ENCODE measurements at places on chromosomes 6 and 20. TPM values are rescaled to one million over a fixed set of nuclear protein-coding genes. Genes with fewer than 3 reads are reported as not detected.

The CCN6 gene
- not detected for total RNA-seq

The NKX2-2 gene
- not detected for total RNA-seq

The ECT2L gene
- 0.11 TPM for total RNA-seq

- ATAC-seq = peak; percentile 83
Observed at GRCh38 chr6:28399350-28400121, at the start of gene ZSCAN12. Gene ZSCAN12, minus strand, starts transcription at chr6:28399747. Its CDS starts 1,342 bp downstream, at chr6:28398405.

DNA sequence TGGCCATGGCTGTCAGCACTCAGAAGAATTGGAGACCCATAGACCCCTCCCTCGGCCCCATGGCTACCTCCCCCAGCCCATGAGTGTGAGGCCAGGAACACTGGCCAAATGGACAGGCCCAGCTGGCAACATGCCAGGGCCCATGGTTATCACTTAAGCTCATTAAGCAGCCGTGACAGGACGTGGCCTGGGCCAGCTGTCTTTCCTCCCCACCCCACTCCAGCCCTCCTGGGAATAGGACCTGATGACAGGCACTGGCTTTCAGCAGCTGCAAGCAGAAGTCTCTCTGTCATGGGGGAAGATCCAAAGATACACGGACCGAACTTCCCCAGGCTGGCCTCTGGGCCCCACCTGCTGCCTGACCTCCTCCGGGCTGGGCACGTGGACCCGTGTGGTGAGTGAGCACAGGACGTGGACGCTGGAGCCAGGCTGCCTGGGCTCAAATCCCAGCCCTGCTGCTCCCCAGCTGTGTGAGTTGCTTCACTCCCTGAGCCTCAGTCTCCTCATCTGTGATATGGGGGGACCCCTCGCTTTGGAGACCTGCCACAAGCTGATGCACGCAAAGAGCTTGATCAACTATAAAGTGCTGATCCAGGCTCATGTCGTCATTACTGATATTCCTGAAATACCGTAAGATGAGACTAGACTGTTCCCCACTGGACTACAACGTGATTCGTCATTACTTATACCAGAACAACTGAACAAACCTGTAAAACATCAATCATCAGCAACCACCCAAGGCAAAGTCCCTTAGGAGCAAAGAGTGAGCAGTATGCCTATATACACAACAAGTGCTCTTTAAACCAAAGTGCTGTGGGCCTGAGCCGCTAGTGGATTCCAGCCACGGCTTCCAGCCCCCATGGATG is 22.0 kb upstream of the VSTM2L start:
- ATAC-seq = no peak

GRCh38 chr6:17297271-17298080 is 16.3 kb downstream of the RBM24 start:
- ATAC-seq = no peak

DNA sequence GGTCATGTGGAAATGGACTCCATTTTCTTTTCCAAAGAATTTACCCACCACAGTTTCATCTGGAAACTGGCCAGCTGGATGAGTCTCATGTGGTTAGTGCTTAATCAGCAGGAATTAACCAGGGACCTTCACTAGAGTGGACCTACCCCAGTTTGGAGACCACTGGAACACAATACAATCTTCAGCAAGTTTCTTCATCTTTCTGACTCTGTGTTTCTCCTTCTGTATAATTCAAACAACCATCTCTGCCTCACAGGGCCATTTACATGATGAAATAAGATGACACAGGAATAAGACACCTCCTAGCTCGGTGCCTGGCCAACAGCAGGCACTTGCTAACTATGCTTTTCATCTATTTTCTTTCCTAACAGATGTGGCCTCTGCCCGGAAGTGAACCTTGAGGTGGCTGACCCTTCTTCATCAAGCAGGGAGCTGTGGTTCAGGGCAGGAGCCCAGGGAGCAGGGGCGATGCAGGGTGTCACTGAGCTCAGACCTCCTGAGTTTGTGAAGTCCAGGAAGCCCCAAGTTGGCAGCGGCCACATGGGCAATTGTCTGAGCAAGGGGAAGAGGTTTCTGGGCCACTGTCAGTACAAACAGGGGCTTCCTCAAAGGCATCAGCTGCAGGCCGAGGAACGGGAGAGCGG is 98.8 kb downstream of the SOD2 start:
- ATAC-seq = no peak

Measured in activated T-helper 17 cell treated with anti-CD3 and anti-CD28 coated beads, Interleukin-2, amount 50 U/mL, for 72 hours (primary cell).